DMS79 treated with DMSO at 0.1 percent for 48 hours (cell line): ENCODE measurements at places on chromosomes 2 and 18.

GRCh38 chr2:69645031-69645431 is 1.5 kb upstream of the AAK1 start:
- DNase-seq = peak; percentile 23

GRCh38 chr18:6859676-6860422 is 130.3 kb downstream of the ARHGAP28 start:
- no peak for DNase-seq

DNA sequence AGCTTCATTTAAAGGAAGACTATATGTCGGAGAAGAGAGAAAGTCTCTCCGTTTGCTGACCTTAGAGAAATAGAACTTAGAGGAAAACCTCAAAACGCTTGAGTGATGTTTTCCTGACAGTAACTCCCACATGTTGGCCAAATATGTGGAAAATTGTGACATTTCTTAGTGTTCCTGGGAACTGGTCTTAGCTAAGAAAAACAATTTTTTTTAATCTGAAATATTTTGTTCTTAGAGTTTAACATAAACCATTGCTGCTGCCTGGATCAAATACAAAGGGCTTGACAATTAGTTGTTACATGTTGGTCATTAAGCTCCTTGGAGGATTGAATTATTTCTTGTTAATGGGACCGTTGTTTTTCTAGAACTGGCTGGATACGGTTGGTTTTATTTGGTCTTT is 16.3 kb downstream of the DYNC2LI1 start:
- no peak for DNase-seq

DNA sequence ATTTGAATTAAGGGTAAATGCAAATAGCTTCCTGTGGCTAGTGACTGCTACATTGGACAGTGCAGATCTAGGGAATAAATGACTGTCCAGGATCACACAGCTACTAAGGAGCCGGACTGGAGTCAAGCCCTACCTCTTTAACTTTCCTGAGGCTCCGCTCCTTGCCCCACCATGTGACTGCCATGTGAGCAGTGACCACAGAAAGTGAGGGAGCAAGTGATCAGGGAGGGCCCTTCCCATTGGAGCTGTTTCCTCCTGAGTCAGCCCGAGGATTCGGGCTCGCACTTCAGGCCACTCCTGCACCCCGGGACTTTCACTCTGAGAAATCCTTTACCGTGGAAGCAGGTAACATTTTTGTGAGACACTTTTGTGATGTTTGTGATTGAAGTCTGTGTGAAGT is 198.0 kb downstream of the ANKRD30B start:
- no peak for DNase-seq

- DNase-seq = no peak
These were observed 2043.3 kb upstream of the PIK3C3 start for GRCh38 chr18:39911716-39912115.

DNA sequence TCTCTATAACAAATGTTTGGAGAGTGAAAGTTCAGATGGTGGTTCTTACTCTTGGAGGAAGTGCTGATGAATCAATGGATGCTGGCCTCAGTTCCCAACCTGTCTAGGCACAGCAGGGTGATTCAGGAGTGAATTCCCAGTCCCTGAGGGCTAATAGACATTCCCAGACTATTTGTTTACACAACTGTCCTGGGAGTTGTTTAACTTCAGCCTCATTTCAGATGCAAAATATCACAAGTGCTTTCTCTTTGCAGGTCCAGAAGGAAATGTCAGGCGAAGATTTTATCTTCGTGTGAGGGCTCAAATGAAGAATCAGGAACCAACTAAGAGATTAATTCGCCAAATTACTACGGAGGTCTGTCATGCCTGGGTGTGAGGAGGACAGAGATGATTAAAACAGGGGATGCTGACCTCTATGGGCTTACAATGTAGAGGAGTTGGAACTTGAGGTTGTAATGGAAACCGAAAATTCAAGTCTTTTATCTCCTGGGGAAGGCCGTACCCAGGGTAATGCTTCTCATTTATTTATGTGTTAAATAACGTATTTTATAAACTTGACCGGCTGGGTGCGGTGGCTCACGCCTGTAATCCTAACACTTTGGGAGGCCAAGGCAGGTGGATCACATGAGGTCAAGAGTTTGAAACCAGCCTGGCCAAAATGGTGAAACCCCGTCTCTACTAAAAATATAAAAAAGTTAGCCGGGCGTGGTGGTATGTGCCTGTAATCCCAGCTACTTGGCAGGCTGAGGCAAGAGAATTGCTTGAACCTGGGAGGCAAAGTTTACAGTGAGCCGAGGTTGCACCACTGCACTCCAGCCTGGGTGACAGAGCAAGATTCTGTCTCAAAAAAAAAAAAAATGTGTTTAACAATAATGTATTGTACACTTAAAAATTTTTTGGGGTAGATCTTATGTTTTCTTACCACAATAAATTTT is 38.7 kb upstream of the SLC1A4 start:
- DNase-seq = no peak

GRCh38 chr2:237097911-237098702 is 12.4 kb downstream of the COPS8 start:
- no peak for DNase-seq

GRCh38 chr18:39602131-39602530 is 2036.5 kb upstream of the CELF4 start:
- no peak for DNase-seq

- no peak for DNase-seq
These were observed 215.3 kb downstream of the SH3RF3 start for GRCh38 chr2:109344270-109344805.

GRCh38 chr18:24959051-24959476 is 392.9 kb downstream of the ZNF521 start:
- no peak for DNase-seq

DNA sequence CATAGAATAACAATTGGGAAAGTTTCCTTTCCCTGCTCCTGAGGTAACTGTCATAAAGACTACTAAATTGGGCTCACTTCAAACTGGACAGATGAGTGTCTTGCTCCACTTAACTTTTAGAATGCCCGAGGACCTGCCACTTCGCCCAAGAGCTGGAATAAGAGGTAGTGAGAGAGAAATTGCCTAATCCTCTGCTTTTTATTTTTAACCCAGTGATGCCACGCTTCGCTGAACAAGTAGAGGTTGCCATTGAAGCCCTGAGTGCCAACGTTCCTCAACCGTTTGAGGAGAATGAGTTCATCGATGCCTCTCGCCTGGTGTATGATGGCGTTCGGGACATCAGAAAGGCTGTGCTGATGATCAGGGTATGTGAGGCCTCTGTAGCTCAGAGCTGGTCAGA is 269.4 kb upstream of the LRRTM1 start:
- peak; percentile 15 for DNase-seq

- DNase-seq = no peak
These were observed 109.6 kb downstream of the LAMA3 start for GRCh38 chr18:23798824-23799223.

GRCh38 chr2:162972383-162972782 is 133.8 kb upstream of the KCNH7 start:
- DNase-seq = no peak

GRCh38 chr2:24969784-24970183 is 2.0 kb downstream of the DNAJC27 start:
- DNase-seq = no peak

- DNase-seq = peak; percentile 97
These were observed 18.6 kb downstream of the NRXN1 start for GRCh38 chr2:51013079-51013932.

DNA sequence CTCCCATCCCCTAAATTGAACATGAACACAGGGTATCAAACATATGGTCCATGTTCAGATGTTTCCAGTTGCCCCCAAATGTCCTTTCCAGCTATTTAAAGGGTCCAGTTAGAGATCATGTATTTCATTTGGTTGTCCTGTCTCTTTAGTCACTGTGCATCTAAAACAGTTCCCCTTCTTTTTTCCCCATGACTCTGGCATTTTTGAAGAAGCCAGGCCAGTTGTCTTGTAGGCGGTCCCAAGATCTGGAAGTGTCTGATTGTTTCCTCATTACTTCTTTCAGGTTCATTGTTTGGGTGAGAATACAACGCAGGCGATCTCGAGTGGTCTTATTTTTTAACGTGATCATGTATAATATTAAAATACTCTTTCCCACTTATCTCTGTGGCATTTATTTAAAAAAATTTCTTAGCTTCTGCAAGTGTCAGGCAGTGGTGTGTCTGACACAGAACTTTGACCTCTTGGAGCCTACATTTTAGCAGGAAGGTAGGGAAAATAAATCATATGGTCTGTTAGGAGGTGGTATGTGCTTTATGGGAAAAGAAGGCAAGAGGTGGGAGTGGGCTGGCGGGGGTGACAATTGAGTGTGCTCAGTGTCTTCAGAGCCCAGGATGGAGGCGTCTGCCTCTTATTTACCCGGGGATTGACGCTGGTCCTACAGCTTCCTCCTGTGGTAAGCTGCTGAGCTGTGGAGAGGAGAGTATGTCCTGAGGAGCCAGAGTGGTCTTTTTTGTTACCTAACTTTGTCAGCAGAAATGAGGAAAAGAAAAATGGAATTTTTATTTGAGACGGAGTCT is 8.1 kb downstream of the RAB31 start:
- no peak for DNase-seq

DNA sequence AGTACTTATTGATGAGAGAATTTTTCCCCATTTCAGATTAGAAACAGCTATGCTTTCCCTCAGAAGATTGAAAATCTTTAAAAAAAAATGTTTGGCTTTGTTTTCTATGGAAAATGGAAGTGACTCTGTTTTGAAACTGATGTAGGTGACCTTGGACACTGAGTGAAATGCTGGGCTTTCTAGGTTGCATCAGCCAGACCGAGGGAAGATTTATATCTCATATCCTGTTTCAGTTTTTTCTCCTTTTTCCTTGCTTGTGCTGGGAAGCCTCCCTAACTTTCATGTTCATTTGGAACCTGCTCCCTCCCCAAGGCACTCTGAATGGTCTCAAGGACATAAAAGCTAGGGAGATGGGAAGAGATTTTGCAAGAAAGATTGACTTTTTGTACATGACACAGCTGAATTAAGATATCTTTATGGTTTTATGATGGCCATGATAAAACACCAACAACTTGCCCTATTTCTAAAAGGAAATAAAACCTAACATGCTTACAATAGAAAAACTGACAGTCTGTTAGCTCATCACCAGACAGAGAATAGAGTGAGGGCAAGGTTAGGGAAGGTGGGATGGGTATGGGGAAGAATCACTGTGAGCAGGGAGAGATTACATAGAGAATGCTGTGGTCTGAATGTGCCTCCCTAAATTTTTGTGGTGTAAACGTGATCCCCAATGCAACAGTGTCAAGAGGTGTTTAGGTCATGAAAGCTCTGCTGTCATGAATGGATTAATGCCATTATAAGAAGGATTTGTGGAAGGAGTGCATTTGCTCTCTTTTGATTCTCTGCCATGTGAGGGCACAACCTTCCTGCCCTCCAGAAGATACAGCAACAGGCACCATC is 249.7 kb downstream of the TPGS2 start:
- DNase-seq = no peak

DNA sequence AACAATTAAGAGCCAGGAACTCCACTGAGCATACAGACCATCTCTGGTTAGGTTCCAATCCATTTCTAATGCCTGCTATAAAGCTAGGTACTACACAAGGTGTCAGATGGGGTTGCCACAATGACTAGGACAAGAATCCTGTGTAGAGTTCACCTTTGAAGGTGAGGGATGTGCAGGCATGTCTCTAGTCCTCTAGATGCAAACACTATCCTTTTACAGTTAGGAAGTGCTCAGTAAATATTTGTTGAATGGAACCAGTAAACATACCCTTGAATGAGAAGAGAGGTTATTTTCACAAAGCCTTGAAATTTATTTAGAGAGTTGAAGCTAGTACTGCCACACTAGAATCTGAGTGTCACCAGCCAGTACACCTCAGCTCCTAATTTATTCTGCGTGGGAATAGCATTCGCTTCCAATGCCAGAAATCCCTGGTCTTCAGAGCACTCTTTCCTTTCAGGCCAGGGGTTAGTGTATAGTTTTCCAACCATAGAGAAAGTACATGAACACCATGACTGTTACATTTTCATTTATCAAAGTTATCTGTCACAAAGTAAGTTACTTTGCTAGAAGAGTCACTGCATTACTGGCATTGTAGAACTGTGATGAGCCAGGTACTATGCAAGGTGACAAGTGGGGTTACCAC is 48.3 kb downstream of the STAT1 start:
- no peak for DNase-seq

GRCh38 chr2:35501076-35501475 is 854.5 kb upstream of the CRIM1 start:
- DNase-seq = no peak

- no peak for DNase-seq
These were observed 482.5 kb downstream of the BCL11A start for GRCh38 chr2:60070736-60071489.

- no peak for DNase-seq
These were observed 1.2 kb downstream of the RAB12 start for GRCh38 chr18:8610459-8610851.

DNA sequence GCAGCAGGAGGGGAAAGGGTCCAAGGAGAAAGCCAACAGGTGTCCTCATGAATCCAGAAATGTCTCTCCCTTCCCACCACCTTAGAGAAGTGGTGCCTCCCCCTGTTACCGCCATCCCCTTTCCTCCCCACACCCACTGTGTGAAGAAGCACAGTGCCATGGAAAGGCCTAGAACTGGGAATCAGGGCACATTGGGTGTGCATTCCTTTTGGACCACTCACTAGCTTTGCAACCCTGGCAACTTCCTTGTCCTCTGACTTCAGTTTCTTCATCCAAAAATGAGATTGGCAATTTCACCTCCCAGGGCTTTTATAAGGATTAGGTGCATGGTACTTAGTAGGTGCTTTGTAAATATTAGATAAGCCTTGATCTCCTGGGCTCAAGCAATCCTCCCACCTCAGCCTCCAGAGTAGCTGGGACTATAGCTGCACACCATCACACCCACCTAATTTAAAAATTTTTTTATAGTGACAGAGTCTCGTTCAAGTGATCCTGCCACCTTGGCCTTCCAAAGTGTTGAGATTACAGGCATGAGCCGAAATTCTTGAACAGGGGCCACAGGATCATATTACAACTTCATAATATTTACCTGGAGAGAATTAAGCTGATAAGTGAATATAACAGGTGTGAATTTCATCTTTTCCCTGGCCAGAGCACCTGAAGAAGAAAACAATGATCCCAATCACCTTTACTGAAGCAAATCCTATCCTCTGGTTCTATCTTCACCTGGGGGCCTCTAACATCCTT is 97.9 kb upstream of the TAF1B start:
- DNase-seq = no peak

GRCh38 chr2:128258218-128258617 is 60.5 kb downstream of the HS6ST1 start:
- no peak for DNase-seq

- DNase-seq = no peak
These were observed 39.9 kb upstream of the ELOA2 start for GRCh38 chr18:47075098-47075883.

DNA sequence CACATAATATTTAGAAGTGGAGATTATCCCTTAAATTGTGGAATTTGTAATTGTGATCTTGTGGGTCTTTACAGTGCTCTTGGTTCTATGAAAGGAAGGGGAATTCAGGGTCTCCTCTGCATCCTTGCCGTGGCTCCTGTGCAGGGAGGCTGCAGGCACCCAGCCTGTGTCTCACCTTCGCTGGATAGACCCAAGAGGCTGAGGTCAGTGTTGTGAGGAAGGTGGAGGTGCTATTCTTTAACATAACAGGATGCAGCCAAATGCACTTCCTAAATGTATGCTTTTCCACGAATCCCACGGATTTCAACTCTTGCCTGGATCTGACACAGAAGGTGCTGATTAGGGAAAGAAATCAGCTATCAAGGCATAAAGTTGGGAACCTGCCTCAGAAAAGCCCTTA is 69.5 kb downstream of the TMEM18 start:
- no peak for DNase-seq
